NCI-H1436 (cell line): ENCODE measurements at places on chromosomes 1 and 21.

DNA sequence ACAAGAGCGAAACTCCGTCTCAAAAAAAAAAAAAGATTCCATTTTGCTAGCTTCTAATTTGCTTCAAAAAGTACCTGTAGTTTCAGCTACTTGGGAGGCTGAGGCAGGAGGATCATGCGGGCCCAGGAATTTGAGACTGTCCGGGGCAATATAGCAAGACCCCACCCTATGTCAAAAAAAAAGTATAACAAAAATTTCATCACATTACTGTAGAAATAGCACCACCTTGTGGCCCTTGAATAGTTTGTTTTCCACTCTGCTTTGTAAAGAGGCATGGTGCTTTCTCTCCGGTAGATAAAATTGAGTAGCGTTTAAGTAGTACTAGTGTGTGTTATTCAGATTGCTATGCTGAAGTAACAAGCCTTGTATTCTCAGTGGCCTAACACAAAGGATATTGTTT, 18.2 kb upstream of the MSTO1 start:
- peak; percentile 68 for DNase-seq

DNA sequence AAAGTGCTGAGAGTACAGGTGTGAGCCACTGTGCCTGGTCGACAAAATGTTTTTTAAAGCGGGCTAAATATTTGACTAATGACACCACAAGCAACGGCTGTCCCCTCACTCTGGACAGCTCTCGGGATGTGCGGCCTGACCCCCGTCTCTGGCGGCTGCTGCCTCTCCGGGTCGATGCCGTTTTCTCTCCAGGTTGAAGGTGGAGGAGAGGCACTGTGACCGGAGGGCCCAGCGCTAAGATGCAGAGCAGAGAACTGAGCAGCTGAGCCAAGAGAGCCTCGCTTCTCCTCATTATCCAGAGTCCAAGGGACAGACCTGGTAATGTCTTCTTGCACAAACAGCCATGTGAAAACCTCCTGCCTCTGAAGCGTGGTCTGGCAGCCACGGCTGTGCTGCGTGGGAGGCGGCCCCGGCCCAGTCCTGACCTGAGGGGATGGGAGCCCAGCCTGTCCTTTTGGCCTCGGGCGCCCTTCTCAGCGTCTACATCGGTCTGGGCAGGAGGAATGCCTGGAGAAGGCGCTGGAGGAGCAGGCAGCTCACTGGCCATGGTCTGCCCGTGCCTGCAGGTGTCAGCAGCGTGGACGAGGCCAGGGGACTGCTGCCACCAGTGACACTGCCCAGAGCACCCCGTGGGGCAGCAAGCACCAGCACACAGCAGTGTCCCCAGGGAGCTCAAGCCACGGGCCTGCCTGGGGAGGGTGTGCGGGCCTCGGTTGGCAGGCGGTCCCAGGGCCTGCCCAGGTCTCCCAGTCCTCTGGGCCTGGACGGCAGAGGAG, 10.3 kb downstream of the MORN1 start:
- no peak for DNase-seq

DNA sequence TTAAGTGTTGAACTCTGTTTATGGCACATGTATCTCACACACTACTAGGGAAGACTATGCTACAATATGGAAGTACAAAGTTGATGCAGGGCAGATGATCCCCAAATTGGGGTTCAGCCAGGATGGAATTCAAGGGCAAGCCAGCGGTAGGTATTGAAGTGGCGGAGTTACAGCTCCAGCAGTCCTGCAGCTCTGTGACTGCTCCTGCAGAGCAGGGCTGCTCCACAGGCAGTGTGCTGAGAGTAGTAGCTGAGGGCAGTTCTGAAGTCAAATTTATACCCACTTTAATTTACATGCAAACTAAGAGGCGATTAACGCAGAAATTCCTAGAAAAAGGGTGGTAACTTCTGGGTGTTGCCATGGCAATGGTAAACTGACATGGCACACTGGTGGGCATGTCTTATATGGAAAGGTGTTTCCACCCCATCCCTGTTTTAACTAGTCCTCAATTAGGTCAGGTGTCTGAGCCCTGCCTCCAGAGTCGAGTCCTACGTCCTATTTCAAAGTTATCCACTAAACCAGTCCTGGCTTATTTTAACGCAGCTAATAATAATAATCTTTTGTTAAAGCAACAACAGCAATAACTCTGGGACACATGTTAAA, 20.6 kb upstream of the CENPF start:
- DNase-seq = no peak

GRCh38 chr1:115067161-115067859, 22.0 kb downstream of the TSPAN2 start:
- DNase-seq = no peak

DNA sequence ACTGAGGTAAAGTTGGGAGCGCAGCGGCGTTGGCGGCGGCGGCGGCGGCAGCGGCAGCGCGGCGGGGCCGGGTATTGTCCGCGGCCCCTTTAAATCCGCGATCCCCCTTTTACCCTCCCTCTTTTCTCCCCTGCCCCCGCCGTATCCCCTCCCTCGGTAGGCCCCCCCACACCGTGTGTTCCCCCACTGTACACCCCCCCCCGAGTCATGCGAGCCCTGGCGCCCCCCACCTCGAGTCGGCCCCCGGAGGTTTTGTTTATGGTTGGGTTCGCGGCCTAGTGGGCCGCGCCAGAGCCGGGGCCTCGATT, 169 bp downstream of the UBAP2L start:
- DNase-seq = peak; percentile 51

DNA sequence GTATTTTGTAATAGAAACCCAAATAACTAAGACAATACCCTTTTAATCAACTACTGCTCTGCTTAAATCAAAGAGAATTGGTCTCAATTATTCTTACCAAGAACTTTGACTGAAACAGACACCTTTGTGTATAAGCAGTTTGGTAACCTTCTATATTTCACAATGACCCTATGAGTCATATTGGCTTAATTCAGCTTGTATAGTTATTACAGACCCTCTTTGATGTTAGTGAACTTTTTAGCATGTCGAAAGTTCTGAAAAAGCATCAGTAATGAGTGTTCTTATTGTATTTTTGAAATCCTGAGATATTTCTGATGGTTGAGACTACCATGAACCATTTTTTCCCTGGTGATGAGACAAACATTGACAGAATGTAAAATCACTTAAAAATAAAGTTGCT, 43.3 kb upstream of the RABGAP1L start:
- DNase-seq = no peak

DNA sequence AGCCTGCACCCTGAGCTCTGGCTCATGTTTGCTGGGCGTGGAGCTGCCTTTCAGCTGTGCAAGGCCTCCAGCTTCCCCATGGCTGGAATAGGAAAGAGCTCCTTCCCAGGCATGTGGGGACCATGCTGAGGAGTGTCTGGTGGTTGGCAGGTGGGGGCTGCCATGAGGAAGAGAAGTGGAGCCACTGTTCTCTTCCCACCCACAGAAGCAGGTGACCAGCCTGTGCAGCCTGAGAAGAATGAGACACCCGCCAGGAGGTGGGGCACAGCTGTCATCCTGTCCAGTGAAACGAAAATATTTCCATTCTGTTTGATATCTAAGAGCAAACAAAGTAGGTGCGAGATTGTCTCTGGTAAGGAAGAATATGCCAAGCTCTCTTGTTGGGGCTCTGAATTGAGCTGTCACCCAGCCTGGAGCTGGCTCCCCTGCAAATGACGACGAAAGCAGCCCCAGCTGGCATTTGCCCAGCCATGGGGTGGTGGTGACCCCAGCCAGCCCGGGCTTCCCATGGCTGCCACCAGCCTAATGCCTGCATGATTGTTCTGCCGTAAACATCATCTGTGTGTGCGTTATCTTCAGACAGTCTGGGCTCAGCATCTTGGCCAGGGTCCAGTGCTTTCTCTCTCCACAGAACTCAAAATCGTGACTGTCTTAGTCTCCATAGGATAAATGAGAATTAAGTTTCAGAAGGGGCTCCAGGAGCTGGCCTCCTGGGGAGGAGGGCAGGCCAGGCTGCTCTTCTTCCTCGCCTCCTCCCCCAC, 429.8 kb upstream of the VAMP3 start:
- DNase-seq = no peak

- no peak for DNase-seq
Observed at GRCh38 chr1:53588053-53588779, 129.0 kb downstream of the DMRTB1 start.

- DNase-seq = no peak
Observed at GRCh38 chr1:178238722-178239510, 145.0 kb downstream of the RASAL2 start.

DNA sequence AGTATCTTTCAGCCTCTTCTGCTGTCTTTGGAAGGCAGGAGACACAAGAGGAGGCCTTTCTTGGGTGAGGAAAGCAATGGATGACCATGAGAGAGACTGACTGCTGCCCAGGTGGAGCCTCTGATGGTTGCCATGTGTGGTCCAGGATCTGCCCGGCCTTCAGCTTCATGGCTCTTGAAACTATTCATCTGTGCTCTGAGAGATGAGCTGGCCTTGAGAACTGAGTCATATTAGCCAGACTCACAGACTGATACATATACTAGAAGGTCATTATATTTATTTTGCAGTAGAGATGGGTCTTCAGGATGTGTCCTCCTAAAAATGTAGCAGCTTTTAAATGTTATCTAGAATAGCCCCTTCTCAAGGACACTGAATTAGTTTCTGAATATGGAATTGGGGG, 33.7 kb downstream of the PTGFRN start:
- DNase-seq = no peak
